ENCODE measurements at places on chromosomes 3 and 15.

DNA sequence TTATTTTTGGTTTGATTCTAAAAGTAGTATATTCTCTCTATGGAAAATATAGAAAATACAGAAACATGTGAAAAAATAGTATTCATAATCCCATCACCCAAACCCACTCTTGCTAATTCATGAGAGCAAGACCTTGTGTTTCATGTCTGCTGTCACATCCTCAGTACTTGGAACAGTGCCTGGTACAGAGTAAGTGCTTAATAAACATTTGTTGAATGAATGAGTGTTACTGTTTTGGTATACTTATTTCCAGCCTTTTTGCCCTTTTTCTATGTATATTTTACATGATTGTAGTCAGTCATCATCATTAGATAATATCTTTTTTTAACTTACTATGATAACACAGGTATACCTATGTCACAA, 59.3 kb downstream of the IL16 start:
- DNase-seq = no peak

DNA sequence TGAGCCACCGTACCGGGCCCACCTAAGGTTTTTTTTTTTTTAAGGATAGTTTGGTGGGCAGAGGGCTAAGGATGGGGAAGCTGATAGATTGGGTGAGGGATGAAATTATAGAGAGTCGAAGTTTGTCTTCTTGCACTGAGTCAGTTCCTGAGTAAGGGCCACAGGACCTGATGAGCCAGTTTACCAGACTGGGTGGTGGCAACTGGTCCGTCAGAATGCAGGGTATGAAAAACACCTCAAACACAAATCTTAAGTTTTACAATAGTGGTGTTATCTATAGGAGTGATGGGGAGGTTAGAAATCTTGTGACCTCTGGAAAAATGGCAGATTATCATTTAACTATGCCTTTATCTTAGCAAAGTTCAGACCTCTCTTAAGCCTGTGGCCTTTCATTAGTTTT, 2.8 kb downstream of the ZNF860 start:
- DNase-seq = no peak

DNA sequence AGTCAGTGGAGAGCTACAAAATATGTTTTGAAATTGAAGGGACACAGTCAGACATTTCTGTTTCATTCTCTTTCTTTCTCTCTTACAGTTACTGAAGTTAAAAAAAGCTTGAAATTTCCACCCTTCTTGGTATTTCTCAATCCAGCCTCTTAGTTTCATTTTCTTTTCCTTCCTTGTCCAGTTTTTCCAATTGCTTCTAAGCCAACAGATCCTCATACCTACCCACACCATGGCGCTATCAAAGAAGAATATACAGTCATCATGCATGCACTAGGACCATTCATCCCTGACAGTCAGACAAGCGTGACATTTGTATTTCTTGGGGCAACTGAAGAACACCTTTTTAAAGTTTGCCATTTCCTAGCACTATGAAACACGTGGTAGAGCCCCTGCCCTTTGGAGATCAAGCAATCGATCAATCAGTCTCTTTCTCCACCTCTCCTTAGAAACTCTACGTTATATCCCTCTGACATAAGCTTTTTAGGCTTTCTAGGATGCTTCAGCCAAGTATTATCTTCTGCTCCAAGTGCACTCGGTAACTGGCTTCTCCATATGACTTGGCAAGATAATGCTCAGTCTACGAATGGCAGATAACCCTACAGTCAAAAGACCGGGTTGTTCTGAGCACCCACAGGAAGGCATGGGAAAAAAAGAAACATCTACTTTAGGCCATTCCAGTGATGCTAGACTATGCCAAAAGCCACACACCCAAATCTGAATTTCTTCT, 65.4 kb downstream of the FBN1 start:
- DNase-seq = no peak

DNA sequence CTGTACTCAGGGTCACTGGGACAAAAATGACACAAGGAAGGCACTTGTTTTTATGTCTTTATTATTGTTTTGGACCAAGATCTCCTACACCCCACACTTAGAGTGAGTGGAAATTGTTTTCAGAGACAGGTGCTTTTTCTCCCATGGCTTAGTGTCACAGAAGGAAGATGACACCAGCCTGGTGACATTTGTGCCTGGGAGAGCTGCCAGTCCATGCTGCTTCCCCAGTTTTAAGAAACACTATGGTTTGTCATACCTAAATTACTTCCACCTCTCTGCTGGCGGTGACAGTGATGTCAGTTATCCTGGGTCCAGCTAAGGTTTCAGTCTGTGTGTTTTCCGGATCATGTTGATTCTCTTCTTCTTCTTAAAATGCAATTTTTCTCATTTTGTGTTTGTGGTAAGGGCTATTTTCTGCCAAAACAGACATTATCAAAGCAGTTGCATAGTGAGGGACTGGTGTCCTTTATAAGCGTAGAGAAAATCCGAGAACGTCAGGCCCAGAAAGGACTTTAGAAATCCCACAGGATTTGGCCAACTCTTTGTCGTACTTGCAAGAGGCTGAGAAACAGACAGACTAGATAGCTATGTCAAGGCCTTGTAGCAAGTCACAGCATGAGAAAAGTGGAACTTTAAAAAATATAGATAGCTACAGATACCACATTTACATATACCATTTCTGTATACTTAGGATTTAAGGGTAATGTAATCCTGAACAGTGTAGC, 149.5 kb downstream of the TP63 start:
- no peak for DNase-seq

GRCh38 chr3:20201143-20201542, 15.1 kb upstream of the SGO1 start:
- DNase-seq = no peak

- no peak for DNase-seq
Measured at GRCh38 chr15:74399100-74399499, 31.7 kb upstream of the CYP11A1 start.

- DNase-seq = peak; percentile 95
Measured at GRCh38 chr15:78216276-78217104, 17.9 kb downstream of the ACSBG1 start.

DNA sequence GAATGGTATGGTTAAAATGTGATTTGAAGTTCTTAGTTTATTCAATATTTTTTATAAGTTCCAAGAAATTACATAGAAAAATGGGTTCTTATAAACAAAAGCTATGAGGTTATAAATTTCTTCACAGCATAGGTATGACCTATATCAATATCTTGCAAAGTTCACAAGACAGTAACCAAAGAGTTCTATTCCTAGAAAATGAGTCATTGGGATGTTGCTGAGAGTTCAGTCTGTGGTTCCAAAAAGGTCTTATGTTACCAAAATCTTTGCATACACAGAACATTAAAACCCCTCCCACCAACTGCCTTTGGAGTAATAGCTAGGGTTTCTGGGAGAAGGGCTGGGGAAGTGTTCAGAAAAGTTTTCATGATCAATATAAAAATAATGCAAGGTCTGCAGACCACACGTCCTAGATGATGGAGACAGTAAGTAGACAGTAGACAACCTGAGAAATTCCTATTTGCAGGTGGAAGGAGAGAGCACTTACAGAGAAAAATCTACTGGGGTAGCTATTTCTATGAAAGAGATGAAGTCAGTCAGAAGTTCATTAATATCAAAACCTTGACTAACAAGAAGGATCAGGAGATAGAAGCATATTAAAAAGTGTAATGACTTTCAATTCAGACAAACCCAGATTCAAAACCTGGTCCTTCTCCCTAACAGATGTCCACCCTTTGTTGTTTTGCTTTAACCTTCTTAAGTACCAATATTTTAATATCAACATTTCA, 279.3 kb downstream of the KCNH8 start:
- DNase-seq = no peak

DNA sequence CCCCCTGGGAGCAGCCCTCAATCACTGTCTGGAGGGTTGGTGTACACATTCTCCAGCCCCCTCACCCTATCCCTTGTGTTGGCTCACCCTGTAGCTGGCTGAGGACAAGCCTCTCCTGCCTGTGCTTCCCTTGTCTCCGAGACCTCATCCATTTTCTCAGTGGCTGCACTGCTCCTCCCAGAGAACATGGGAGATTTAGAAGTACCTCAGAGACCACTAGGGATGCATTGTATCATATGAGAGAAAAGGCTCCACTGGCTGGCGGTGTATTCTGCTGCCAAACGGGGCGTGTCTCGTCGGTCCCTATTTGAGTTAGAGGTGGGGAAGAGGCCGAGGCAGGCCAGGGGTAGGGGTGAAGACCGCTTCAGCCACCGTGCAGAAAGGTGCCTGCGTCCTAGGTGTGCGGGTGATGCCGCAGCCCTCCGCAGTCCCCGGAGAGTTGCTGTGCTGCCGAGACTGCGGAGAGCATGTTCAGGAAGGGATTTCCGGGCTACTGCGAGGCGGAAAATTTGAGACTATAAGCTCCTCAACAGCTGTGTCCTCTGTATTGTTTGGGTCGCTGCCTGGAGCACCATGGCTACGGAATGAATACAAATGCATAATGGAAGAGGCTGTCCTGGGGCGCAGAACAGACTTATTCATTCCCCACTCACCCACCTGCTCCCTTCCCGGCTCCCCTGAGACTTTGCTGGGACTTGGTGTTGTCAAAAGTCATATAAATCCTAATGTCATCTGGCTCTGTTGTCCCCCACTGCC, 43.8 kb downstream of the SPSB4 start:
- DNase-seq = peak; percentile 29

DNA sequence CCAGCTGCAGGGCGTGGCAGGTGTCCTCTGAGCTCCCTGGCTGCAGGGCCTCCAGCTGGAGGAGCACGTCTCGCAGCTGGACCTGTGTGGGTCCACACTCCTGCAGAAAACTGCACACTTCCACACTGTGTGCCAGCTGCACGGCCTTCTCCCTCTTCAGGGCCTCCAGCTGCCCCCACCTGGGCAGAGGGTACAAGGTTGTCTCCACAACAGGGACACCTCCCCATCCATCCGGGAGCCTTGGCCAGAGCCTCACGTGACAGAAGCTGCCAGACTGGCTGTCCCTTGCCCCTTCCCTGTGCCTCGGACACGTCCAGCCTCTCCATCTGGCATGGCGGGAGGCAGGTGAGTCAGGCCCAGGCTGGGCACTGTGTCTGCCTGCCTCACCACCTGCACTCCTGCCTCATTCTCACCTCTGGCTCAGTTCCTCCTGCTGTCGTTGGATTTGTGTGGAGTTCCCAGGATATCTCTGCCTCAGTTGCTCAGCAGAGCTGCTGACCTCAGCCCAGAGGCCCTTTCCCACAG, 14.5 kb downstream of the SPTBN5 start:
- DNase-seq = no peak

GRCh38 chr3:46365041-46365440, 5.7 kb upstream of the CCR5 start:
- no peak for DNase-seq

DNA sequence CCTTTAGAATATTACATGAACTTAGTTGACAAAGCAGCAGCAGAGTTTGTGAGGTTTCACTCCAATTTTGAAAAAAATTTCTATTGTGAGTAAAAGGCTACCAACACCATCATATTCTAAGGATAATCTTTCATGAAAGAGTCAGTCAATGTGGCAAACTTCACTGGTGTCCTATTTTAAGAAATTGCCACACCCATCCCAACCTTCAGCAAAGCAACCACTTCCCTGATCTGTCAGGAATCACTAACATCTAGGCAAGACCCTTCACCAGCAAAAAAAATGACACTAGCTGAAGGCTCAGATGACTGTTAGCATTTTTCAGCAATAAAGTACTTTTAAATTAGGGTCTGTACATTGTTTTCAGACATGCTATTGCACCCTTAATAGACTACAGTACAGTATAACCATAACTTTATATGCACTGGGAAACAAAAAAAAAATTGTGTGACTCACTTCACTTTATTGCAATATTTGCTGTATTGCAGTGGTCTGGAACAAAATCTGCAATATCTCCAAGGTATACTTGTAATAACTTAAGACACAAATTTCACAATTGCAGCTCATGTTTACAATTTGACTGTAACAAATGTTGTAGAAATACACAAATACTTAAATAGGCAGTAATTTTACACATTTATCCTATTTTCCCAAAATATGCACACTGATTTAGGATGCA, 38.9 kb upstream of the ALCAM start:
- no peak for DNase-seq

DNA sequence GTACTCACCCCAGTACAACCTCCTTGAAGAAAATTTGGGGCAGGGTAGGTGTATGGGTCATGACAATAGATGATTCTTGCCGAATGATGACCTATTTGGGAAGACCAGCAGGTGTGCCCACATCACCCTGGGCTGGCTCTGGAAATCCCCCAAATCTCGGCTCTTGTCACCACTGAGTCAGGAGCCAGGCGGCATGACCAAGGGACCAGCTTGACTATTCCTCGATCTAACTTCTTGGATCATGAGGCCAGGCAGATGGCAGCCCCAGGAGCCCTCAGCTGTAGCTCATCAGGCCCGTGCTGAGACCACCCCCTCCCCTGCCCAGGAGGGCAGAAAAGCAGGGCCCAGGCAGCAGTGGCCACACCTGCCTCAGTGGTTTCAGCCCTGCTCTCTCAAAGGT, 9.2 kb upstream of the MUC4 start:
- DNase-seq = no peak

- DNase-seq = no peak
Measured at GRCh38 chr3:107965136-107965655, 125.6 kb downstream of the CD47 start.

GRCh38 chr3:57919987-57920386, 88.2 kb upstream of the FLNB start:
- no peak for DNase-seq

- DNase-seq = no peak
Measured at GRCh38 chr3:30581982-30582381, 24.4 kb upstream of the TGFBR2 start.

- DNase-seq = no peak
Measured at GRCh38 chr3:159928071-159928491, 60.6 kb upstream of the IL12A start.

- DNase-seq = no peak
Measured at GRCh38 chr3:38125305-38126120, 11.4 kb downstream of the ACAA1 start.

- no peak for DNase-seq
Measured at GRCh38 chr3:138082992-138083386, 32.4 kb downstream of the DZIP1L start.

DNA sequence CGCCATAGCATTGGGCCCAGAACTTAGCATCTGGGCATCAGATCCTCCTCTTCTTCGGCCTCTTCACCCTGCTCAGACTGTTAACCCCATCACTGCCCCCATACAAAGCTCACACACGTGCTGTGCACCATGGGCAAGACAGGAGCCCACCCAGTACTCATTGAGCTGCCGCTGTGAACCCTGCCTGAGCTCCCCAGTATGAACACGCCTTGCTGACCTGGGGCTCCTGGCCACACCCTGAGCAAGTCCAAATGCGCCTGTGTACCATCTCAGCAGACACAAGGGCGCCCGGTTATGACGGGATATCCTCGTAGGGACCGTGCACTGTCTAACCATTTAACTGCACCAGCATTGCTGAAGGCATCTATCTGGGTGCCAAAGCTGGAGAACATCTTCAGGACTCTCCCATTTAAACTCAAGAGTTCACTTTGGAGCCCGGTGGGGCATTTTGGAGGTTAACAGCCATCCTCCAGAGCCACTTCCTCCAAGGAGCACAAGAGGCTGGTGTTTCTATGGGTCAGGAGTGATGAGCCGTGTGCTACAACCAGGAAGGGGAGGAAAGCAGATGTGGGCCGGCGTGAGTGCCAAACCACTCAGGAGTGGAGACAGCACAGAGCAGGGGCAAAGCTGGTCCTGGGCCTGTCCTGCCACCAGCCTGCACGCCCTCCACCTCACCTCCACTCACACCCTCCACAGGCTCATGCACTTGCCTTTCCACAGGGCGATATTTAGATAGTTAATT, 12.1 kb downstream of the PRR23E start:
- DNase-seq = peak; percentile 7

Measured in mucosa of gallbladder (tissue), 1 donor.